ENCODE measurements at places on chromosomes 12 and 14. TPM values are rescaled to one million over a fixed set of nuclear protein-coding genes. Genes with fewer than 3 reads are reported as not detected.
A peak's percentile ranks its signal among the peaks of the same experiment; 100 is the strongest.

- H3K27ac ChIP-seq, result peak overlapping the region; percentile 43
- peaks cover 4% of the 10 kb centered on the region for H3K36me3 ChIP-seq
- H3K4me3 ChIP-seq, result peak overlapping the region; percentile 25
- no peaks in the 10 kb centered on the region for H3K4me1 ChIP-seq
- DNase-seq, result no peak
- H3K27me3 ChIP-seq, result peaks cover 24% of the 10 kb centered on the region
Observed at GRCh38 chr14:100150932-100151587, 8.4 kb downstream of the DEGS2 start.

Gene SRGAP1
- 14.8 TPM for total RNA-seq

Gene PABPN1
- total RNA-seq, result 375 TPM

DNA sequence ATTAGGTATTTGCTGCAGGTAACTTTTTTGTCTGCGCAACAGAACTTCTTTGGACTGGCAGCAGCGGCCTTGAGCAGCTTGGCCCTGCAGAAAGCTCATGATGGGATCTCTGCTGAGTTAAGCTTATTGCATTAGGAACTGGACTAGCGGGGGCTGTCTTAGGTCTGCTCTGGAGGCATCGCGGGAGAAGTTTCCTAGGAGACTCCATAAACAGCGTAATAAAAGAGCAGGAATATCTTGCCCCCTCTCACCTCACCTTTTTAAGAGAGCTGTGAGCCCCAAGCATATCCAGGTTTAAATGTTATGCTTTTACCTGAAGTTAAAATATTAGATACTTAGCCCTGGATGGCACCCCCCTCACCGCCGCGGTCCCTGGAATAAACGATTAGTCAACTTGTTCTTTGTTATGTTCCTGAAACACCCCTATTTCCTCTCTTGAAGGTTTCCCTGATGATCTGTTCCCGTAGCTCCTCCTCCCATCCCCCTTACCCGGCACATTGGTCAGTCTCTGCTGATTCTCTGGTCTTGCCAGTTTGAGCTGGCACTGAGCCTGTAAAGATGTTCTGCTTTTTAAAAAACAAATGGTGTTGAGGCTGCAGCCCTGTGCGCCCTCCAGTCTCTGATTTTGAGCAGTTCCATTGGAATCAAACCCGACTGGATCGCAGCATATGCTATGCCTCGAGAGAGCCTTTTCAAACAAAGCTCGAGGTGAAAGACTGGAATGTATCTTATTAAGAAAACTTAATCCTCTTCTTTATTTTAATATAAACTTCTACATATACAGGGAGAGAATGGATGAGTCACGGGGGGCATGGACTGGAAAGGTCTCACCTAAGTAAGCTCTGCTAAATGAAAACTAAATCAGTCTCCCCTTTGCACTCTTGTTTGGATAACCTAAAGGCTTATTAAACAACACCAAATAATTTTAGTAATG is 1.9 kb downstream of the MLXIP start:
- no peak for DNase-seq
- peaks cover 3% of the 10 kb centered on the region for H3K36me3 ChIP-seq
- H3K4me1 ChIP-seq, result peaks cover 44% of the 10 kb centered on the region
- peak overlapping the region; percentile 89 for H3K4me3 ChIP-seq

Gene PLEK2
- total RNA-seq, result not detected

GRCh38 chr12:129080821-129081220 is 227.5 kb downstream of the GLT1D1 start:
- peaks cover 7% of the 10 kb centered on the region for H3K4me1 ChIP-seq
- no peak for DNase-seq
- no peak overlapping the region for H3K27ac ChIP-seq
- H3K36me3 ChIP-seq, result no peaks in the 10 kb centered on the region
- no peak overlapping the region for H3K4me3 ChIP-seq
- H3K27me3 ChIP-seq, result peaks cover 2% of the 10 kb centered on the region

Gene CLEC4E
- total RNA-seq, result not detected

DNA sequence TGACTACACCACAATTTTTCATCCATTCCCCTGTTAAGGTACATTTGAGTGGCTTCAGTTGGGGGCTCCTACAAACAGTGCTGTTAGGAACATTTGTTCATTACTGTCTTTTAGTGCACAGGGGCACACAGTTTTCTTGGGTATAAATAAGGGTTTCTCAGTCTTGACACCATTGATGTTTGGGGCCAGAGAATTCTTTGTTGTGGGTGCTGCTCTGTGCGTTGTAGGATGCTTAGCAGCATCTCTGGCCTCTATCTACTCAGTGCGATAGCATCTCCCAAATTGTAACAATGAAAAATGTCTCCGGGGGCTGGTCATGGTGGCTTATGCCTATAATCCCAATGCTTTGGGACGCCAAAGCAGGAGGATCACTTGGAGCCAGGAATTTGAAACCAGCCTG is 153.0 kb upstream of the MYL2 start:
- no peaks in the 10 kb centered on the region for H3K36me3 ChIP-seq
- H3K4me1 ChIP-seq, result peaks cover 28% of the 10 kb centered on the region

DNA sequence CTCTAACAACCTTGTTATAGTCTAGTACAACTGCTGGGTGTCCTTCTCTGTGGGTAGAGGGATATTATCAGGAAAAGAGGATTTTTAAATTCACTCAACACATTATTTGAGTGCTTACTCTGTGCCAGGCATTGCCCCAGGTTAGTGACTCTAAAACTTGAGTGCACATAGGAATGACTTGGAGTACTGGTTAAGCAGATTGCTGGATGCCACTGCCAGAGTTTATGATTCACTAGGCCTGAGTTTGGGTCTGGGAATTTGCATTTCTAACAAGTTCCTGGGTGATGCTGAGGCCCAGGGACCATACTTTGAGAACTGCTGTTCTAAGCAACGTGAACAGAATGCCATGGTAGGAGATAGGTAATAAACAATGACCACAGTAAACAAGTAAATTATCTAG is 96.6 kb downstream of the CFAP54 start:
- H3K27ac ChIP-seq, result no peak overlapping the region
- no peaks in the 10 kb centered on the region for H3K4me1 ChIP-seq
- no peaks in the 10 kb centered on the region for H3K27me3 ChIP-seq
- H3K4me3 ChIP-seq, result no peak overlapping the region

GRCh38 chr14:104435147-104436046 is 144.2 kb upstream of the C14orf180 start:
- no peaks in the 10 kb centered on the region for H3K4me1 ChIP-seq
- no peak overlapping the region for H3K27ac ChIP-seq
- no peak for DNase-seq
- peaks cover 5% of the 10 kb centered on the region for H3K27me3 ChIP-seq

DNA sequence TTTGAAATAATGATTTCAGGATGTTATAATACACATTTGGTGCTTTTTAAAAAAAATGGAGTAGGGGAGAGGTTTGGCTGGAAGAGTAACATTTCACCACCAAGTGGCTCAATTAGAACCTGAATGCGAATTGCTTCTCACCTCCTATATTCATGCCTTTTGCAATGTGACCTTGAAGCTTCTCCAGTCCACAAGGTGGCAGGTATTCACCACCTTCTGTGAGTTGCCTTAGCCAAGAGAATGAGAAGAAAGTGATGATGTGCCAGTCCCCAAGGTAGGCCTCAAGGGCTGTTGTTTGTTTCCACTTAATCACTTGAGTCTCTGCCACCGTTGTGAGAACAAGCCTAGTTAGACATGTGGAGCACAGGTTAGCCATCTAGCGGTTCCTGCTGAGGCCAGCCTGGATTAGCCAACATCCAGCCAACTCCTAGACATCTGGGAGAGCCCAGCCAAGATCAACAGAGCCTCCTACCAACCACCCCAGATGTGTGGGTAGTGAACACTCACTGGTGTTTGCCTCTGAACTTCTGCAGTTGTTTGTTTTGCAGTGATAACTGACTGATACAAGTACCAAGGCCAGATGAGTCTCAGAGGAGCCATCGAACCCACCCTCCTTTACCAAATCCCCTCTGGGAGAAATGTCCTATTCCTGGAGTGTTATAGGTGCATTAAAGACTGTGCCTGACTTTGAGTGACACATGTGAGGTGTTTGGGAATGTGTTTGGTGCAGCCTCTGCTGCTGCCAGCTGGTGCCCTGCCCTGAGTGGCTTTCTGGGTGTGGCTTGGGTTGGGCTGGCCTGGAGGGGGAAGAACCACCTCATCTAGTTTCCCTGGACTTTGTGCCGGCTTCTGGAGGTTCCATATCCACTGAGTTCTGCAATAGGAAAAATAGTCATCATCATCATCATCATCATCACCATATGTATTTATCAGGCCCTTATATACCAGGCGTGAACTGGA is 132.5 kb upstream of the RFLNA start:
- peaks cover 23% of the 10 kb centered on the region for H3K4me1 ChIP-seq
- DNase-seq, result no peak
- H3K4me3 ChIP-seq, result no peak overlapping the region
- H3K27ac ChIP-seq, result no peak overlapping the region
- no peaks in the 10 kb centered on the region for H3K27me3 ChIP-seq
- no peaks in the 10 kb centered on the region for H3K36me3 ChIP-seq

Gene TMEM132D
- total RNA-seq, result 0.19 TPM

Gene TM7SF3
- 55.7 TPM for total RNA-seq

Gene PCNX4
- 79.6 TPM for total RNA-seq

GRCh38 chr14:26597071-26597588 is 703 bp downstream of the NOVA1 start:
- H3K27ac ChIP-seq, result peak overlapping the region; percentile 98
- no peaks in the 10 kb centered on the region for H3K36me3 ChIP-seq
- peak overlapping the region; percentile 96 for H3K4me3 ChIP-seq
- DNase-seq, result peak; percentile 23
- H3K4me1 ChIP-seq, result peaks cover 56% of the 10 kb centered on the region

DNA sequence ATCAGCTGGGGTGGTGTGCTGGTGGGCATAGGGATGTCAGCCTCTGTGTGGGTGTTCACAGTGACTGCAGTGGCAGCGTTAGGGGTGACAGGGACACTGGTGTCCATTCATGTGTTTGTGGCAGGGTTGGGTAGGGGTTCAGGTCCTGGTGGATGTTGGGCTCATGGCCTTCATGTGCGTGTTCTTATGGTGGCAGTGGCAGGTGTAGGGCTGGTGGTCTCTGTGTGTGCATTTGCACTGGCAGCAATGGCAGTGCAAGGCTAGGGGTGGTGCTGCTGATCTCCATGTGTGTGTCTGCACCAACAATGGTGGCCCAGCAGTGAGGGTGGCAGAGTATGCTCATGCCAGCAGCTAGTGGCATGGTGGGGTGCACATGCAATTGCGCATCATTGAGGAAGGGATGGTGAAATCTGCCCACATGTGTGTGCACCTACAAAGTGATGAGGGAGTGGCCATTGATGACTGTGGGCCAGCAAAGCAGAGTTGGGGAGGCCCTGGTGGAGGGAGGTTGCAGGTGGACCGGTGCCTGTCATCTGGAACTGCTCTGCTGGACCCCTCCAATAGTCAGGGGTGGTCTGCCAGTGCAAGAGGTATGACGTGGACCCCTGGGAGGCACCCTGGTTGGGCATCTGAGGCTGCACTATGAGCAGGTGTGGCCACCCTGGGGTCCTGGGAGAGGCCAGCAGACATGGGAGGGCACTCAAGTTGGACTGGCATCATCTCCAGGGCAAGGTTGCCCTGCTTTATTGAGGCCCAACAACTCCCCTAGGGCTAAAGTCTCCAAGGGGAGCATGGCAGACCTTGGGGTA is 182.9 kb downstream of the TTC6 start:
- no peak overlapping the region for H3K27ac ChIP-seq
- no peak overlapping the region for H3K4me3 ChIP-seq
- no peaks in the 10 kb centered on the region for H3K4me1 ChIP-seq
- peaks cover under 1% of the 10 kb centered on the region for H3K27me3 ChIP-seq
- DNase-seq, result no peak
- no peaks in the 10 kb centered on the region for H3K36me3 ChIP-seq

DNA sequence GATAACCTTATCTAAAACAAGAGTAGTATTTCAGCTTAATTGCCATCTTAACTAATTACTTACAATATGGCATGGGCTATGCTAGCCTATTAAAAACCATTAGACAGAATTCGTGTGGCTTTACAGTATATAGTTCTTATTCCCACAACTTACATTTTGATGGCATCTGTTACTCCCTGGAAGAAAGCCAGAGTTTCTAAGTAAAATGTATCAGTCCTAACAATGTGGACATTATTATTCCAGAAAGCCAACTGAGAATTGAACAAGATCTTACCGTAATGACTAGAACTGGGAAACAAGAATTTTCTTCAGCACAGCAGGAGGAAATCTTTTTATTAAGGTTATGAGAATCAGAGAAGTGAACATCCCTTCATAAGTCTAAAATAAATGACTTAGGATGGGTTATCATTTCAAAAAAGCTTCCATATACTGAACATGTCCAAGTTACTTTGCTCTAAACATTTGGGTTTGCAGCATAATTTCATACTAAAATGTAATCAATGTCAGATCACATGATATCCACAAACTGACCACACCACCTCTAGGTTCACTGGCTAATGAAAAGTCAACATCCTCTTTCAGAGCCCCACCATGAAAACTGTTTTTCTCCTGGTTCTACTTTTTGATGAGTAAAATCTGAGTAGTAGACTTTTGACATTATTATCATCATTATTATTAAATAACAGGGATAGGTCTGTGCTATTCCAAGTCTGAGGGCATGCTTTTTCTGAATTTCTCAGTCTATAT is 179.7 kb downstream of the SSPN start:
- H3K4me3 ChIP-seq, result no peak overlapping the region
- no peaks in the 10 kb centered on the region for H3K27me3 ChIP-seq
- no peaks in the 10 kb centered on the region for H3K36me3 ChIP-seq
- H3K4me1 ChIP-seq, result no peaks in the 10 kb centered on the region
- H3K27ac ChIP-seq, result no peak overlapping the region

- DNase-seq, result no peak
- no peak overlapping the region for H3K27ac ChIP-seq
- no peak overlapping the region for H3K4me3 ChIP-seq
Observed at GRCh38 chr12:107704041-107704440, 18.4 kb downstream of the PWP1 start.

DNA sequence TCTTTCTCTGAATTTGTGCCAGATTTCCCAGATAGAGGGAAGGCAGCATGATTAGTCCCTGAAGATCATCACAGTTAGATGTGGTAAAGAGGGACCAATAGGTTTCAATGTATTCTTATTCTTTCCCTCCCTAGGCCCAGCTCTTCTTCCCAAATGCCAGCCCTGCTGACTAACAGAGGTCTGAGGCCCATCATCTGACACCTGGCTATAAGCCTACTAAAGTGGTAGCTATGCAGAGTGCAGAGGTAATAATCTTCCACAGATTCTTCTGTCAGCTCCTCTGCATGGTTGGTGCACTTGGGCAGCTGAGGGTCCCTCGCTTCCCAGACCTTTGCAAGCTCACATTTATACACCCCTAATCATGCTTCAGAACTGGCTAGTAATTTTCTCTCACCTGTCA is 63.7 kb upstream of the PZP start:
- no peak for DNase-seq
- H3K4me1 ChIP-seq, result no peaks in the 10 kb centered on the region
- no peaks in the 10 kb centered on the region for H3K27me3 ChIP-seq
- H3K27ac ChIP-seq, result no peak overlapping the region

- peak overlapping the region; percentile 50 for H3K27ac ChIP-seq
- no peak overlapping the region for H3K4me3 ChIP-seq
- H3K4me1 ChIP-seq, result peaks cover 5% of the 10 kb centered on the region
- H3K36me3 ChIP-seq, result peaks cover 3% of the 10 kb centered on the region
- no peaks in the 10 kb centered on the region for H3K27me3 ChIP-seq
Observed at GRCh38 chr14:24310265-24310645, 315 bp downstream of the LTB4R2 start.

GRCh38 chr14:22485178-22485577 is 103.8 kb downstream of the DAD1 start:
- H3K4me3 ChIP-seq, result no peak overlapping the region
- H3K27me3 ChIP-seq, result peaks cover 18% of the 10 kb centered on the region
- DNase-seq, result no peak
